ENCODE measurements at places on chromosomes 3 and 15.

DNA sequence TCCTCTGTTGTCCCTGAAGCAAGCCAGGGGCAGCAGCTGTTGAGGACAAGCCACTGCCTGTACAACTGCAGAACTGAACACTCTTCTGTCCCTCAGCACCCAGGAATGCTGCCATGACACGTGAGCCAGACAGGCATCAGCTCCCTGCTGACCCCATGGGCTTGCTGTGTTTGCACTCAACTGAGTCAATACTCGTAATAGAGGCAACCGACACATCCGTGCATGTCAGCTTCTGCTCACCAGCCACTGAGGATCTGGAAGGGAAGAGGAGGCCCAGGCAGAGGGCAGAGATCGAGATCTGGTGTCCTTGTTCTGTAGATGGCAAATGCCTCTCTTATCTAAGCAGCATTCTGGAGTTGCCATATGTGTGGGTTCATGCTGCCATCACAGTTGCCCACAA lies 54.3 kb upstream of the SEC61A1 start:
- no peak for DNase-seq

DNA sequence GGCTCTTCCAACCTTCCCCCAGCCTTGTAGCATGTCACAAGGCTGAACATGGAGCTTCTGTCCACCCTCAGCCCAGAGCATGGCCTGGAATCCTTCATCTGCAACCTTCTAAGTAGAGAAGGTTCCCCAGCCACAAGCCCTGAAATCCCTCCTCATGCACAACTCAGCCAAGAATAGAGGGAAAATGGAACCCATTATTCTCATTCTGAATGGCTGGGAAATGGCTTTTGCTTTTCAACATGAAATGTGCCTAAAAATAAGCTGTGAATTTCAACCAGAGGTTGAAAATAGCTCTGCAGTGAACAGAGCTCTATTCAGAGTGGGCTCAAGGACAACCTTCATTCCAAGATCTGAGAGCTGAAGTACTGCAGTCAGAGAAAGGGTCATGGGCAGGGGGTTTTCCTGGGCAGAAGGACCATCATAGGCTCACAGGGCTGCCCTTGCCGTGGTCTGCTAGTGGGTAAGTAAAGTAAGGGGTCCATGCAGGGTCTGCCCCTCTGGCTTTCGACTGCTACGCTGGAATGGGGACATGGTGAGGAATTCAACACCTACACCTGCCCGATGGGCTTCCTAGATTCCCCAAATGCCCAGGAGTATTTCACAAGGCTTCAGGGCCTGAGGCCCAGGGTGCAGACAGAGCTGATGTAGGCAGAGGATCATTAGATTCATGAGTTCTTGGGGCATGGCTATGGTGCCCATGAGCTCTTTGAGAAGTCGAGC lies 35.9 kb downstream of the POC1A start:
- DNase-seq, result no peak

GRCh38 chr3:117660941-117661817 lies 951.6 kb downstream of the TUSC7 start:
- no peak for DNase-seq

DNA sequence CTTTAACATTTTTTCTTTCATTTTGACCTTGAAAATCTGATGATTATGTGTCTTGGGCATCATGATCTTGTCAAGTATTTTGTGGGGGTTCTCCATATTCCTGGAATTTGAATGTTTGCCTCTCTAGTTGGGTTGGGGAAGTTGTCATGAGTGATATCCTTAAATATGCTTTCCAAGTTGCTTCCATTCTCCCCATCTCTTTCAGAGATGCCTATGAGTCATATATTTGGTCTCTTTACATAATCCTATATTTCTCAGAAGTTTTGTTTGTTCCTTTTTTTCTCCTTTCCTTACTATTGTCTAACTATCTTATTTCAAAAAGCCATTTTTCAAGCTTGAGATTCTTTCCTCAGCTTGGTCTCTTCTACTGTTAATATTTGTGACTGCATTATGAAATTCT lies 69.0 kb upstream of the CCDC80 start:
- no peak for DNase-seq

- DNase-seq, result peak; percentile 73
These were observed 250.3 kb downstream of the SLC9A9 start for GRCh38 chr3:143597774-143598652.

DNA sequence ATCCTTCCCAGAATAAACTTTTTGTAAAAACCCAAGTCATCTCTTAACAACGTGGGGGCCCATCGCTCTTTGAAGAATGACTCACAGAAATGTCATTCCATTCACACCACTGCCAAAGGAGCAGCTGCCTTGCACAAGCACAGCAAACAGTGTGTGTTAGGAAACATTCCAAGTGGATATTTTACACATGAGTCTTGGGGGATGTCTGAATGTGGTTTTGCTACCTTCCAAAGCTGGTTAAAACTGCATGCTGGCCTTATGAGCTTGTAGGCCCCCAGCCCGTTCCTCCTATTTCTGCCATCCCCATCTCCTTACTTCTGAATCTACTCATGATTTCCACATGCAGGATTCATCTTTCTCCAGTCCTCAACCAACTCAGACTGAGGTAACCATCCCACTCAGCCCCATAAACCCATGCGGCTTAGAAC lies 130.8 kb downstream of the CPNE4 start:
- no peak for DNase-seq

DNA sequence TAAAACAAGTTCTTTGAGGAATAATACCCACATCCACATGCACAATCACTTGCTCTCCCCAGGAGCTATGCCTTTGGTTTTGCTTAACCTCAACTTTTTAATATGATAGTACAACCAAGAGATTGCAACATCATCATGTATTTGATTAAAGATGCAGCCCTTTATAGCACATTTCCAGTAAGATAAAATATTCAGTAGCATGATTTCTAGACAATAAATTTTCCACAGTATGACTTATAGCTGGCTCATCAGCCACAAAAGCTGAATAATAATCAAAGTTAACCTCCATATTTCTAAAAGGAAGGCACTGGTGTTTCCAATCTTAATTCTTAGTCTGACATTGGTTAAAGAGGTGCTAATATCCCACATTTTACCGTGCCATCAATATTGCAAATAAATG lies 622.5 kb downstream of the TBL1XR1 start:
- no peak for DNase-seq

GRCh38 chr15:101306341-101307047 lies 11.4 kb upstream of the SNRPA1 start:
- DNase-seq, result no peak

GRCh38 chr3:177681156-177681555 lies 483.9 kb upstream of the TBL1XR1 start:
- DNase-seq, result no peak

DNA sequence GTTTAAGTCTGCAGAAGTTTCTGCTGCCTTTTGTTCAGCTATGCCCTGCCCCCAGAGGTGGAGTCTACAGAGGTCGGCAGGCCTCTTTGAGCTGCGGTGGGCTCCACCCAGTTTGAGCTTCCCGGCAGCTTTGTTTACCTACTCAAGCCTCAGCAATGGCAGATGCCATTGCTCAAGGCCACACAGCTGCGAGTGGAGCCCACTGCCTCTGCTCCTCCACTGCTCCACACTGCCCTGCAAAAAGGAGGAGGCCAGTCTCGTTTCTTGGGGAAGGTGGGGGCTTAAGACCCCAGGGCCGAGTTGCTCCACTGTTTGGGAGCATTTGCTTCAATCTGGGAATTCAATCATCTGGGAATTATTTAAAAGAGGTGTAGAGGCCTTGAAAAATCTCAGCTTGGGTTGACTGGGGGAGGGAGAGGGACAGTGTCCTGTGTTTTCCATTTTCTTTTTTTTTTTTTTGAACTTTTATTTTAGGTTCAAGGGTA lies 144.6 kb upstream of the MEF2A start:
- DNase-seq, result no peak

GRCh38 chr15:90571063-90571541 lies 41.4 kb downstream of the CRTC3 start:
- DNase-seq, result no peak

GRCh38 chr15:51861557-51862359 lies 32.3 kb downstream of the TMOD3 start:
- no peak for DNase-seq

- DNase-seq, result no peak
These were observed 33.5 kb downstream of the HMCES start for GRCh38 chr3:129312021-129312639.

GRCh38 chr15:56124391-56124790 lies 119.3 kb downstream of the RFX7 start:
- DNase-seq, result no peak

GRCh38 chr3:182245059-182245458 lies 533.3 kb downstream of the SOX2 start:
- no peak for DNase-seq

- no peak for DNase-seq
These were observed 15.2 kb downstream of the RAB11A start for GRCh38 chr15:65884511-65884910.

DNA sequence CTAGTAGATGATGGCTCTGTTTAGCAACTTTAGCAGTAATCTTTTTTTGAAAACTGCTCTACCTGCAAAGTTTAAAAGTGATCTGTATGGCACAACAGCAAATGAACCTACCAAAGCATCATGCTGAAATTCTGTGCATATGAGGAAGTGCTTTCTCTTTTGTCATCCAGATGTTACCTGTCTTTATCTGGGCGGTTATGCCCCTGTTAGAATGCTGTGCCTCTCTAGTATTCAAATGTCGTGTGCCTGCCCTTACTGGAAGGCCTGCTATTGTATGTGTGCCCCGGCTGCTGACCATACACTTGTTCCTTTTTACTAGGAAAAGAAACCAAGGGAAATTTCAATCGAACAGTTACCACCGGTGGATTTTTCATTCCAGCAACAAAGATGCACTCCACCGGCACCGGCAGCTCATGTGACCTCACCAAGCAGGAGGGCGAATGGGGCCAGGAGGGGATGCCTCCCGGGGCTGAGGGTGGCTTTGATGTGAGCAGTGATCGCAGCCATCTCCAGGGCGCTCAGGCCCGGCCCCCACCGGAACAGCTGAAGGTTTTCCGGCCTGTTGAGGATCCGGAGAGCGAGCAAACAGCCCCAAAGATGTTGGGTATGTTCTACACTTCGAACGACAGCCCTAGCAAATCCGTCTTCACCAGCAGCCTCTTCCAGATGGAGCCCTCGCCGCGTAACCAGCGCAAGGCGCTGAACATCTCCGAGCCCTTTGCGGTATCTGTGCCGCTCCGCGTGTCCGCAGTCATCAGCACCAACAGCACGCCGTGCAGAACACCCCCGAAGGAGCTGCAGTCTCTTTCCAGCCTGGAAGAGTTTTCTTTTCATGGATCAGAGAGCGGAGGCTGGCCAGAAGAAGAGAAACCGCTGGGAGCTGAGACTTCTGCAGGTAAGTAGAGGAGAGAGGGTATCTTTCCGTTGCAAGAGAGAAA lies 61.6 kb downstream of the TMEM39A start:
- DNase-seq, result no peak

DNA sequence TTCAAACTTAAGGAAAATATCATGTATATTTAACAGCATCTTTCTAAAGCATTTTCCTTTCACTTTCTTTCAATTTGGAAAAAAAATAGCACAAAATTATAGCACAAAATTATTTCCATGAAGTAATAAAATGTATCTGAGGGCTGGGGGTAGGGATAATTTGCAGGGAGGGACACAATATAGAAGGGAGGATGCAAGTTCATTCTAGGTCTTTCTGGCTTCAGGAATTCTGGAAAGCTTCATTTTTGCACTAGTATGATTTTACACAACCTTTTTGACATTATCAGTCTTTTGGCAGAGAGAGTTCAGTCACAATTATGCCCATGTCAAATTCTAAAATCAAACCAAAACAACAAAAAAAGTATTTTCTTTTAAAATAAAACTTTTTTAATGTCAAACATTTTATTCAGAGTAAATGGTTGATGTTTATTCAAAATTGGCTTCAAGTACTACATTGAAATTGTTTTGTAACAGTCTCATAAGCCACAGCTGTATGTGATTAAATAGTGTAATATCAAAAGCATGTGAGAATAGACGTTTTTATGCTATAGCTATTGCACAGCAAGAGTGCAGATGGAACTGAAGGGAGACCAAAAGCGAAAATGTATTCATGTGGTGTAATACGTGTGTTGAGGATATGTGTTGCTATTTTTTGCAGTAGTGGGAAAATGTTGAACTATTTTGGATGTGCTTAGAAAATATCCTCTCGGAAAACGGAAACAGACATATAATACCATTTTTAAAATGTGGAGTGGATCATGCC lies 5.8 kb downstream of the RBMS3 start:
- no peak for DNase-seq

DNA sequence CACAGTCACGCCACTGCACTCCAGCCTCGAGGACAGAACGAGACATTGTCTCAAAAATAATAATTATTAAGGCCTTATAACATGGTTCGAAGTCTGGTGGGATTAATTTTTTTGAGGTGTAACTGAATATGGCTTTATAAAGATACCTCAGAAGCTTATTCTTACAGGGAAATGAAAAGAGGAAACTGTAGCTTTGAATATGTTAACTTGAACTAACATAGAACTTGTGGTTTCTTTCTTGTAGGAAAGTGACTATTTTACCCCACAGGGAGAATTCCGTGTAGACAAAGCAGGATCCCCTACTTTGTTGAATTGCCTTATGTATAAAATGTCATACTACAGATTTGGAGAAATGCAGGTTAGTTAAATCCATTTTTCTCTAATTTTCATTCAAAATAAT lies 96.3 kb downstream of the STT3B start:
- DNase-seq, result no peak

DNA sequence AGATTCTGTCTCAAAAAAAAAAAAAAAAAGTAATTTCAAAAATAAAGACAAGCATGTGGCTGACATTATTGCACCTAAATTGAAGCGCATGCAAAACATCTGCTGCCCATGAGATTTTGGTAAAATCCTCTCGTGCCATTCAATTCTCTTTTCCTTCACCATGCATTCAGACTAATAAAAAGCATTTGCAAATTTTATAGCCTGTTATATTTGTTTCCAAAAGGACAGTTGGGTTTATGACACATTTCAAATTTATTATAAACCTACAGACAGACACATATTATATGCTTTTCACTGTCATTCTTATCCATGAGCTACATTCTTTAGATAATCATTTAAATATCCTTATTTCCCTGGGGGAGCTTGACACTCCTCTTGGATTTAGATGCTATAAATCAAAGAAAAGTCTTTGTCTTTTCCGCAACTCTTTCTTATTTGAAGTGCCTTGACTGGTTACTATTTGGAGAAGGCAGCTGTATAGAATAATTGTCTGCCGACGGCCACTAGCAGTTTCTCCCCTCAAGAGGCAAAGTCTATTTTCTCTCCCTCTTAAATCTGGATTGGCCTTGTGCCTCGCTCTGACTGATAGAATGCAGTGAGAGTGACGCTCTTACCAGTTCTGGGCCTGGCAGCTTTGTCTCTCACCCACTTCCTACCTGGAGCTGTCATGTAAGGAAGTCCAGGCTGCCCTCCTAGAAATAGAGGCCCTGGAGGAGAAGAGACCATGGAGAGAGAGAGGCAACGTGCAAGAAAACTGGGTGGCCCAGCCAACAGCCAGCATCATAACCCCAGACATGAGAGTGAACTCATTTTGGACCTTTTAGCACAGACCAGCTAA lies 6.8 kb upstream of the LRIG1 start:
- no peak for DNase-seq

- DNase-seq, result no peak
These were observed 20.0 kb upstream of the ELP6 start for GRCh38 chr3:47533481-47533880.

Data from NCI-H1436 (cell line).